K562 (cell line): ENCODE measurements at places on chromosomes 2 and 18. TPM values are rescaled to one million over a fixed set of nuclear protein-coding genes. Genes with fewer than 3 reads are reported as not detected.
A peak's percentile ranks its signal among the peaks of the same experiment; 100 is the strongest.

TTN gene
- 0.07 and 0.20 TPM in 2 replicates for total RNA-seq

BOLL gene
- total RNA-seq: 0.11 and 0.13 TPM in 2 replicates

CNRIP1 gene
- 1.3 and 1.6 TPM in 2 replicates for total RNA-seq

MROH2A gene
- not detected in 2 replicates for total RNA-seq

GRCh38 chr2:105861200-105861599, 116.5 kb downstream of the NCK2 start:
- DNase-seq: no peak

DNA sequence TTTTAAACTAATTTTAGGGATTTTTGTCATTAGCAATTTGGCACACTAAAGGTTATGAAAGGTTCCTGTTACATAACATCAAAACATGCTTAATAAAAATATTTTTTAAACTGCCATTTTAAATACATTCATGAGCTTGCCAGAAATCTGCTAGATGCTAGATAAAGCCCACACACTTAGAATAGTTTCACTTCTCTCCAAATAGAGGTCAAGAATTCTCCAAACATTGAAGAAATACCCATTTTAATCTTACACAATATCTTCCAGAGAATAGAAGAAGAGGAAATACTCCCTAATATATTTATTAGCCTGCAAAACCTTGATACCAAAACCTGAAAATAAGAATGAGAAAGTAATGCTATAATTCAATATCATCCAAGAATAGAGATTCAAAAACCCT, 247.5 kb downstream of the PTH2R start:
- no peak for DNase-seq

GRCh38 chr2:17106418-17106817, 411.8 kb downstream of the RAD51AP2 start:
- DNase-seq: no peak

- no peak for DNase-seq
These were observed 402.8 kb downstream of the RAD51AP2 start for GRCh38 chr2:17115466-17115865.

GRCh38 chr2:205107810-205108209, 562.5 kb downstream of the PARD3B start:
- peak; percentile 5 for DNase-seq

- DNase-seq: no peak
These were observed 71.7 kb downstream of the COL3A1 start for GRCh38 chr2:189045836-189046235.
